Suppressor macrophage (primary cell): ENCODE measurements at places on chromosomes 4 and X.

- DNase-seq = no peak
Measured at GRCh38 chr4:2643555-2643954, 107.1 kb downstream of the FAM193A start.

DNA sequence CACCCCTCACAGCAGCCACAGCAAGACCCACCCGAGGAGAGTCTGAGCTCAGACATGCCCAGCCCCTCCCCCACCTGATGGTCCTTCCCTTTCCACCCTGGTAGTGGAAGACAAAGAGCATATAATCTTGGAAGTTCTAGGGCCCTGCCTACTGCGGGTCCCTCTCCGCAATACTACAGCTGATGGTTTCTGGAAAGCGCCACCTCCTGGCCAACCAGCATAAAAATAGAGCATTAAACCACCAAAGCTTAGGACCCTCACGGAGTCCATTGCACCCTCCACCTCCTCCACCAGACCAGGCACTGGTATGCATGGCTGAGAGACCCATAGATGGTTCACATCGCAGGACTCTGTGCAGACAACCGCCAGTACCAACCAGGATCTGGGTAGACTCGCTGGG is 78.2 kb downstream of the SH3BGRL start:
- no peak for DNase-seq

DNA sequence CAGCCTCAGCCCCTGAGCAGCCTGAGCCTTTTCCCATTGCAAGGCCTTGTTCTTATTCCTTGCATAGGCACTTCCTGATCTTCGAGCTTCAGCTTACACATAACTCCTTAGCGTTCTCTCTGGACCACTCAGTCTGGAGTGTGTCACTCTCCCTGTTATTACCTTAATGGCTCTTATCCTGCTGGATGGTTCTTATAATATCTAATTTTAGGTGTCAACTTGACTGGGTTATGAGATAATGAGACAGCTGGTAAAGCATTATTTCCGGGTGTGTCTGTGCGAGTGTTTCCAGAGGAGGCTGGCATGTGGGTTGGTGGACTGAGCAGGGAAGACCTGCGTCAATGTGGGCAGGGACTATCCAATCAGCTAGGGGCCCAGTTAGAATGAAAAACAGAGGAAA is 75.7 kb downstream of the HAUS3 start:
- no peak for DNase-seq

- no peak for DNase-seq
Measured at GRCh38 chr4:797066-797465, 28.9 kb downstream of the CPLX1 start.

DNA sequence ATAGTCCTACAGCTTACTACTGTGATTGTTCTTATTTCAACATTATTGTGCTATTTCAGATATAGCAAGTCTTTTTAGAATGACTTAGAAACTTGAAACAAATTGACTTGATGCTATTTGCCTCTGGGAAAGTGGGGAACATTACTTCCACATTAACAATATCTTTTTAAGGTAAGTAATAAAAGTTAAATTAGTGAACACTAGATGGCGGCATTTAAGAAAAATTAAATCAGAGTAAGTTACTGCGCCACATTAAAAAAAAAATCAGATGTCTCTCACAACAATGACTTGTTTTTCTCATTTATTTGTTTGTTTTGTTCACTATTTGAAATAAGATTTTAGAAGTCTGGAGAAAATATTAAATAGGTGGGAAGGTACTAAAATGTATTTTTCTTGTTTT is 1026.9 kb upstream of the SLIT2 start:
- peak; percentile 43 for DNase-seq

DNA sequence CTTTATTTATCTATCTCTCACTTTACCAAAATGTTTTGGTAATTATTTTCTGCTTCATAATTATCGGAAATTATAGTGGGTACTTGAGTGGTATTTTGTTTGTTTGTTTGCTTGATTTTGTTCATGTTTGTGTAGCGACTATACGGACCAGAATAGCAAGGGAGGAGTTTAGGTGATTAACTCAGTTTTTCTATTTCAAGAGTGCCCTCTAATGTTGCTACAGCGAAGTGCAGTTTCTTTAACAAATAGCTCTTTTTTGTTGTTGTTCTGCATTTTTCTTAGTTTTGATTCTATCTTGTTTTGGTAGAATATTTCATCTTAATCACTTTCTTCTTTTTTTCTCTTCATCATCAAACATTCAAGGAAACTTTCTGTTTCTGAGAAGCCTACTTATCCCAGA is 40.8 kb upstream of the QRFPR start:
- DNase-seq = no peak

DNA sequence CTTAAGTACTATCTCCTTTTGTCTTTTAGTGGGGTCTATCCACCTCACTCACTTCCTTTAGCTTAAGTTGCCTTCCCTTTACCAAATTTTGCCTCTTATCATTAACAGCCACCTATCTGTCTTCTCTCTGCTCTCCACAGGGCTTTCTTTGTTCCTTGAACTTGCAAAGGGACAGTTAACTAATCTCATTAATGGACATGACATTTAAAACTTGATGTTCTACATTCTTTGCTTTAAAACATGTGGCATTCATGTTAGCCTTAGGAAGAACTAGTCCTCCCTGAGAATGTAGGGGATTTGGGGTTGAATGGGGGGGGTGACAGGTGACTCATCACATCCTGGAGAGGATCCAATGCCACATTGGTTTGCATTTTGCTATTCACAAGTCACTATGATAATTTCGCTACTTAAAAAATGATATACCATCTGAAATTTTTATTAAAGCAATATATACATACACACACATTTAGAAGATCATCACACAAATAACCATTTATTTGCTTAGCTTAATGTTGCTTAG is 41.0 kb upstream of the DMD start:
- no peak for DNase-seq

DNA sequence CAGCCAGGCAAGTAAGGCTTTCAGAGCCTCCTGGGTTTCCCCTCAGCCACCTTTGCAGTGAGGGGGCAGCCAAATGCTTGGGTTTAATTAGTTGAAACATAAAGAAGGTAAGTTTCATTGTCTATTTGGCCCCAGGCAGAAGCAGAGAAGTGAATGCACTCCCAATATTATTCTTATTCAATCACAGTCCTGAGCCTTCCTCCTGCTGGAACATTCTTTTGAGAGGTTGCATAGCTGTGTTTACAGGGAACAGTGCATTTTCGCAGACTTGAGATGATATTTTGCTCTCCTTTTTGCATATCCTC is 13.9 kb downstream of the SLC2A9 start:
- no peak for DNase-seq

GRCh38 chrX:12042615-12043014 is 95.7 kb upstream of the FRMPD4 start:
- DNase-seq = no peak

GRCh38 chr4:147103403-147103946 is 157.8 kb upstream of the TTC29 start:
- no peak for DNase-seq

- DNase-seq = no peak
Measured at GRCh38 chrX:39377157-39377556, 575.9 kb downstream of the MID1IP1 start.

DNA sequence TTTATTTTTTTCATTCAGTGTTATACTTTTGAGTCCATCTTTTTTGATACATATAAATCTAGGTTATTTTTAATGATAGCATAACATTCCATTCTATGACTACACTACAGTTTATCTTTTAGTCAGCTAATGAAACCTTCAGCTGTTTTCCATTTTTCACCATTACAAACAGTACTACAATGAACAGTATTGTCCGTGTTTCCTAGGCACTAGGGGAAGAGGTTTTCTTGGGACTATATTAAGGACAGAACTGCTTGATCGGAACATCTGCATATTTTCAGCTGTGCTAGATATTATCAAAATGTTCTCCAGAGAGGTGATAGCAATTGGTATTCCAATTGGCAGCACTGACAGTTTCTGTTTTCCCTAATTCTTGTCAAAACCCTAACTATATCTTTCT is 44.3 kb upstream of the HCCS start:
- no peak for DNase-seq

DNA sequence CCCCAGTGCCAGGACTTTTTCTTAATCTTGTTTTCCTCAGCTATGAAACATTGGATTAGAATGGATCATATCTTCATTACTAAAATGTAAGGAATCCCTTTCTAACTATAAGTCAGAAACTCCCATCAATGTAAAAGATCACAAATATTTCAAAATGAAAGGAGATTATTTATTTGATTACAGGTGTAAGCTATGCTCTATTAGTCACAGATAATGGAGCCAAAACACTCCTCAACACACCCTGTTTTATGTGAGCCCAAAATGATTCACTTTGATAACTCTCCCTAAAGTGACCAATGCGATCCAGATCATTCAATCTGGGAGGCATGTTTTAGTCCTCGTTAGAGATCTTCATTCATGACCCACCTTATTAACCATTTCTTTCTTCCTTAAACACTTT is 566.7 kb upstream of the TENM3 start:
- DNase-seq = no peak

- peak; percentile 22 for DNase-seq
Measured at GRCh38 chr4:110224812-110225211, 26.4 kb upstream of the ELOVL6 start.

- peak; percentile 89 for DNase-seq
Measured at GRCh38 chrX:78321809-78322208, 5.6 kb downstream of the CYSLTR1 start.
